Mammary microvascular endothelial cell (primary cell): ENCODE measurements at places on chromosomes 4 and X. TPM values are rescaled to one million over a fixed set of nuclear protein-coding genes. Genes with fewer than 3 reads are reported as not detected.

ITIH6 gene
- total RNA-seq, result not detected in 2 replicates

IL13RA1 gene
- 51.7 and 58.1 TPM in 2 replicates for total RNA-seq

GUCY1B1 gene
- 0.39 and 0.87 TPM in 2 replicates for total RNA-seq

NSUN7 gene
- 0.34 and 0.87 TPM in 2 replicates for total RNA-seq

TET2 gene
- 6.9 and 7.2 TPM in 2 replicates for total RNA-seq

CT47B1 gene
- not detected in 2 replicates for total RNA-seq

LRP2BP gene
- 0.15 and 1.1 TPM in 2 replicates for total RNA-seq

RASL11B gene
- not detected in 2 replicates for total RNA-seq

PFKFB1 gene
- not detected in 2 replicates for total RNA-seq

PPP4R3C gene
- not detected in 2 replicates for total RNA-seq

SOX3 gene
- total RNA-seq, result not detected in 2 replicates

ATP2B3 gene
- total RNA-seq, result not detected in 2 replicates

P2RY4 gene
- not detected in 2 replicates for total RNA-seq

NPY5R gene
- total RNA-seq, result not detected in 2 replicates

APEX2 gene
- 17.7 and 18.5 TPM in 2 replicates for total RNA-seq

HAND2 gene
- not detected in 2 replicates for total RNA-seq

PABPC1L2A gene
- total RNA-seq, result not detected in 2 replicates

GLOD5 gene
- not detected in 2 replicates for total RNA-seq

DMRTC1B gene
- not detected in 2 replicates for total RNA-seq

ATOH1 gene
- not detected in 2 replicates for total RNA-seq

GAGE2A gene
- total RNA-seq, result not detected in 2 replicates

TEX13D gene
- not detected in 2 replicates for total RNA-seq

BCLAF3 gene
- total RNA-seq, result 0.89 and 1.8 TPM in 2 replicates

MID1 gene
- total RNA-seq, result 11.7 and 12.7 TPM in 2 replicates

ARHGAP36 gene
- not detected in 2 replicates for total RNA-seq

GLRA2 gene
- not detected in 2 replicates for total RNA-seq

DKK2 gene
- 0.05 TPM in 1 of 2 replicates, not detected in the other for total RNA-seq

RASGEF1B gene
- not detected in 2 replicates for total RNA-seq

VCX3A gene
- total RNA-seq, result not detected in 2 replicates

GABRB1 gene
- total RNA-seq, result not detected in 2 replicates

IQCM gene
- not detected in 2 replicates for total RNA-seq
